ENCODE measurements at places on chromosomes 3 and 15. TPM values are rescaled to one million over a fixed set of nuclear protein-coding genes. Genes with fewer than 3 reads are reported as not detected.

CKMT1B gene
- 11.8 TPM for total RNA-seq

CD80 gene
- total RNA-seq = not detected

CD200R1 gene
- 0.24 TPM for total RNA-seq

SPINT1 gene
- total RNA-seq = 274 TPM

VWA5B2 gene
- not detected for total RNA-seq

CYP1A2 gene
- total RNA-seq = not detected

Data from tracheal epithelial cell (primary cell).